ENCODE measurements at places on chromosomes 7 and 10.

DNA sequence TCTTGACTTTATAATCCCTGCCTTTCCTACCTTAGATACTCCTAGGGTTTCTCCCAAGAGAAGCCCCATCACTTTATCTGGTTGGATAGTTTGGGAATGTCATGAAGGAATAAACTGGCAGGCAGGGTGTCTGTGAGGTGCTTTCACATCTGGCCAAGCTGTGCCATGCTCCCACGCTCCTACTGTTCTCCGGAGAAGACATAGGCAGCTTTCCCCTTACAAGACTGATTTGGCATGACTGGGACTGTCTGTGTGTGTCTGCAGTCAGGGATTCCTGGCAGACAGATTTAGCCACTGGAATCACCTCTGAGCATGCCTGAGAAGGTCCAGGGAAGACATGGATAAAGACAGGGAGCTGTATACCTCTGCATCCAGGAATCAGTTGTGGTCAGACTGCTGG is 45.3 kb downstream of the HK1 start:
- DNase-seq: no peak

- no peak for DNase-seq
These were observed 73.6 kb downstream of the RELN start for GRCh38 chr7:103915680-103916357.

DNA sequence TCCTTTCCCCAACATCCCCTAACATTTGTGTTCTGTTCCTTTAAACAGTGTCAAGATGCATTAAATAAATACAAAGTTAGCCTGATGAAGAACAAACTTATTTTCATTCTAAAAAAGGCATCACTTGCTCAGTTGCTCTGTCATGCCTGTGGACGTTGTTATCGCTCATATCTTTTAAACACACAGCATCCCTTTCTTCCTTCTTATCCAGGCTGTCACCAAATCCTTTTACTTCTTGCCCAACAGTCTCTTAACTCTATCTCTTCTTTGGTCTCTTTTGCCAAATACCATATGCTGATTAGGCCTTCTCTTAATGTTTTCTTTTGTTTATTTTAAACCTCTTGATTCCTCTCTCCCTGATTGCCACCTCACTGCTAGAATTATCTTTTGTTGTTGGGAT is 43.9 kb downstream of the DKK1 start:
- no peak for DNase-seq

DNA sequence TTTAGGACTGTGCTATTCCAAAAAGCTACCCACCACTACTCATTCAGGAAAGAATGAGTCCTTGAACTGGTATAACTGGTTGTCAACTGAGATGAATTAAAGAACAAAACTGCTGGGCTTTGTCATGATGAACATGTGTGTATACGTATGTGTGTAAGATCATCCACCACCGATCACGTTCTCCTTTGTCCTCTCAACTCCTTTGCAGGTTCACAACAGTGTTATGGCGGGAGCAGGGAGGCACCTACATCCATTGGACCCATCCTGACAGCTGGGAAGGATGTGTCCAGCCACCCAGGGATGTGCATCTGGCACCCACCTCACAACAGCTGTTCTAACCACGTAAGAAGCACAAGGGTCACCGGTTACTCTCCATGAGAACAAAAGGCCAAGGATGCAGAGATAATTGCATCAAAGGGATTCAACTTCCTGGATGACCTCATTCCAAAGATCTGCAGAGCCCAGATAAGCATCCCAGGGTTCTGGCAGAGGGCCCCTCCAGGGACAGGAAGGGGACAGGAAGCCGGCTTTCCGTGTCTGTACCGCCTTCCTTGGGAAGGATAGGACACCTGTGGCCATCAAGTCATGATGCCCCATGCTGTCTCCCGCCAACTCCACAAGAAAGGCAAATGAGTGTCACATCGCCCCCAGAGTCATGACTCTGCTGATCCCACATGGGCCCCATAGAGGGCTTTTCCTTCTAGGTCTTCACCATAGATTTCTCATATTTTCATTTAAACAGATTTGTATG is 66.1 kb downstream of the STEAP1B start:
- DNase-seq: no peak

GRCh38 chr7:44067064-44067951 is 1.9 kb upstream of the PGAM2 start:
- no peak for DNase-seq

DNA sequence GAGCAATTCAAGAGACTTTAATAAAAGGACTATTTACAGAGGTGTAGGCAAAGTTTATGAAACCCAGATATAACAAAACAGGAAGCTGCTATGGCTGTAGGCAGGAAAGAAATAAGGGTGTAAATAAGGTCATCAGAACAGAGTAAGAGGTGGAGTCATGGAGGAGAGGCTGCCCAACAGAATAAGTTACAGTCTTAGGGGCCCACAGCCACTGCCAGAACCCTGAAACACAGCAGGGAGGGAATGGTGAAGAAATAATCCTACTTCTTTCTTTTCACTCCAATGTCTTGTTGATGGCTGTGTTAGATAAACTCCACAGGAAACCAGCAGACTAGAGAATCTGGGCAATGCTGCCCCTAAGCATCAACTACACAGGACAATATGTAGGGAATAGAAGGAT is 155.8 kb upstream of the TAC1 start:
- no peak for DNase-seq

GRCh38 chr7:17229228-17229627 is 69.2 kb upstream of the AHR start:
- no peak for DNase-seq

DNA sequence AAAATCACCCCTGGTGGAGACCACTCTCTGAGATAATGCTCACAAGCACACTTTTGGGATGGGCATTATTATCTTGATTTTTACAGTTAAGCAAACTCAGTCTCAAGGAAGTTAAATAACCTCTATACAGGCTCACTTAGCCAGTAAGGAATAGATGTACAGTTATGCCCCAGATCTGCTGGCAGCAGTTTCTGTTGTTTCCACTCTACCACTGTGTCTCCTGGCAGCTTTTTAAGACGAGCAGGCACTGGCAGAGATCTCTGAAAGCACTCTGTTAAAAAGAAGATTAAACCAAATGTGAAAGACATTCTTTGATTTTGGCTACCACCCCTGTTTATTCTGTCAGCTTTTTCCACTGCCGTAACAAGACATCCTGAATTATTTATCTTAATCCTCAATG is 73.2 kb downstream of the SRI start:
- no peak for DNase-seq
